ENCODE measurements at places on chromosomes 12 and 14.

GRCh38 chr14:24875991-24876878, 173.7 kb downstream of the STXBP6 start:
- no peak overlapping the region for H3K4me3 ChIP-seq
- H3K4me1 ChIP-seq, result peaks cover 17% of the 10 kb centered on the region
- no peaks in the 10 kb centered on the region for H3K36me3 ChIP-seq

DNA sequence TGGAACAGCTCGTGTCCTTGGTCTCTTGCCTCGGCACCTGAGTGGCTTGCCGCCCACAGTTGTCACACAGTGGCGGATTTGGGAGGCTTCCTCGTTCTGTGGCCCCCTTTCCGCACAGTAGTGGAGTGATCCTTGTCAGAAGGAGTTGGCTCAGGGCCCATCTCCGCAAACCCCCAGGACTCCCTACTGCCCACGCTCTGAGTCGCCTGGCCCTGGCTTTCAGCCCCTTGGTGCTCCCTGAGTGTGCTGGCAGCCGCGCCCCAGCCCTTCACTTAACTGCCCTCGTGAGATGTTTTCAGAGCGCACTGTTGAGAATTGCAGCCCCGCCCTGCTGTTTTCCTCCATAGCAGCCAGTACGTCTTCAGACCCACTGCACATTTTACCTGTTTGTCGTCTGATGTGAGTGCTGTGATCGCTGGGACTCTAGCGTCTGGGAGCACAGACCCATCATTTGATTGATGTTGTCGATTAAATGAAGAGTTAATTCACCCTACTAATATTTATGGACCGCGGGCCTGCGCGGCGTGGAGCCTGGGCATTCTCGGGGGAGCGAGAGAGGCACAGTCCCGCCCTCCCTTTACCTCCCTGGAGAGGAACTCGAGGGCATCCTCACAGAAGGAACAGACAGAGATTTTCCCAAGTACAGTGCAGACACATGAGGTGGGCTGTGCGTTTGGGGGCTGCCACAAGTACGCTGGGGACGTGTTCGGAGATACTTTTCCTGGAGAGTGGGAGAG, 91.8 kb downstream of the DDX51 start:
- H3K36me3 ChIP-seq, result peaks cover 76% of the 10 kb centered on the region
- DNase-seq, result peak; percentile 36
- no peaks in the 10 kb centered on the region for H3K4me1 ChIP-seq
- no peak overlapping the region for H3K4me3 ChIP-seq
- no peak overlapping the region for H3K27ac ChIP-seq

- no peak overlapping the region for H3K27ac ChIP-seq
- H3K27me3 ChIP-seq, result no peaks in the 10 kb centered on the region
- H3K4me3 ChIP-seq, result no peak overlapping the region
- no peak for DNase-seq
- H3K4me1 ChIP-seq, result no peaks in the 10 kb centered on the region
Measured at GRCh38 chr14:77843651-77844050, 43.7 kb downstream of the ADCK1 start.

DNA sequence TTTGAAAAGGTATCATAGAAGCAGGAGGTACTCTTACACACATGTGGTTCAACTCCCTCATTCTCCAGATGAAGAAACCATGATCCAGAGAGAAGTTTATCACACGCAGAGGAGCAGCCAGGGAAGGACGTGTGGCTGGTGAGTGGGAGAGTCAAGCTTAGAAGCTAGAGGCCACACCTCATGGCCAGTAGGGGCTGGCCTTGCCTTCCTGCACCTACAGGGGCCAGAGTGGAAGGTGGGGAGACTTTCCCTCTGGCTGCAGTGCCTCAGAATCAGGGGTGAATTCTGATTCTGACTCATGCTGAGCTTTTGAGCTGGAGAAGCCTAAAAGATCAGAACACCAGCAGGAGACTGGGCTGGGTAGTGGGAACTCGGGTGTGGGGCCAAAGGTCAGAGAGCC, 1067.9 kb downstream of the BCL11B start:
- H3K36me3 ChIP-seq, result no peaks in the 10 kb centered on the region
- DNase-seq, result no peak
- H3K4me1 ChIP-seq, result no peaks in the 10 kb centered on the region
- no peak overlapping the region for H3K27ac ChIP-seq
- no peaks in the 10 kb centered on the region for H3K27me3 ChIP-seq
- no peak overlapping the region for H3K4me3 ChIP-seq

- H3K36me3 ChIP-seq, result peaks cover 24% of the 10 kb centered on the region
- no peak overlapping the region for H3K4me3 ChIP-seq
- H3K27ac ChIP-seq, result no peak overlapping the region
- DNase-seq, result peak; percentile 82
- no peaks in the 10 kb centered on the region for H3K27me3 ChIP-seq
Measured at GRCh38 chr12:123265851-123266678, 5.6 kb downstream of the CDK2AP1 start.
